ENCODE measurements at places on chromosomes 2 and 18.

- DNase-seq, result no peak
These were observed 1.6 kb downstream of the SESTD1 start for GRCh38 chr2:179263015-179263414.

GRCh38 chr18:13245481-13246000 lies 27.0 kb downstream of the LDLRAD4 start:
- no peak for DNase-seq

DNA sequence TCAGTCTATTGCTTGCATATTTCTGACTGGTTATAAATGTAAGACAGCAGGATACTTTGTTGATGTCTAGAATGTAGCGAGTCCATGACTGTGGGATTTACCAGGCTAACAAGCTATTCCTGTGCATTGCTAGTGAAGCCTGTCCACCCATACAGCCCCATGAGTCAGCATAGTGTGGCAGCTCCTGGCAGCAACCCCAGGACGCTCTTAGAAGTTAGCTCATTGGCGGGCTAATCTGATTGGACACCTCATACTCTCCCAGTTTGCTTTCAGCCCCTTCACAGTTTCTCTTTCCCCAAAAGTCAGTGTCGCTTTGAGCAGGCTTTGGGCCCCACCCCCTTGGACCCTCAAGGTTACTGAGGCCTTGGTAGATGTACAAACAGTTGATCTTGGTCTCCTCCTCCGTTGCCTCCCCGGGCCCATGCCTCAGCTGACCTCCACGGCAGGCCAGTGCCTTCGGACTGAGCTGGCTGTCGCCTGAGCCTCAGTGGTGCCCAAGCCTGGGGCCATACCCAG lies 48.0 kb downstream of the COA5 start:
- no peak for DNase-seq

GRCh38 chr2:193627927-193628272 lies 1433.2 kb upstream of the TMEFF2 start:
- DNase-seq, result no peak

- DNase-seq, result no peak
These were observed 76.1 kb downstream of the EPB41L3 start for GRCh38 chr18:5467671-5468070.

DNA sequence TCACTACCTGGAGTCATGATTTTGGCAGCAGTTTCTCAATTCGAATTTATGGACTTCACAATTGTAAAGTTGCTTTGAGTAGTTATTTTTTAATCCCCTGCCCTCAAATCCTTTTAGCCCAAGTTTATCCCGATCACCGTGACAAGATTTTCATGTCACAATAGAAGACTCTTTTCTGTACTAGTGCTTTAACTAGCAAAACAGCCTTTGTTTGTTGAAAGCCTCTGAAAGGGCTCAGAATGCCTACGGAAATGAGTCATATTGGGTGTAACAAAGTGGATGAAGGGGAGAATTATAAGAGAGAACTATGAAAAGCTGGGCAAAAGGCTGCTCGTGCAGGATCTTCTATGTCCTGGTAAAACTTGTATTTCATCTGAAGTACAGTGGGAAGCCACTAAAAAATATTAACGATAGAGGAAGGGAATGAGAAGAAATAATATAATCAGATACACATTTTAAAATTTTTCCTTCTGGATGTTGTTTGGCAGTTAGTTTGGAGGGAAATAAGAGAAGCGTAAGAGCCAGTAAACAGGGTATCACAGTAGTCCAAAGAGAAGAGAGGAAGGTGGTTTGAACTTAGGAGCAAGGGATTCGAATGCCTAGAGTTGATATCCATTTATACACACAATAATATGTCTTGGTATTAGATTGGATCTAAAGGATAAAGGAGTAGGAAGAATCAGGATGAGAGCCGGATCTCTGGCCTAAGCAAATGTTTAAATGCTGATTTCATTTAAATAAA lies 114.9 kb downstream of the GALNT13 start:
- no peak for DNase-seq

DNA sequence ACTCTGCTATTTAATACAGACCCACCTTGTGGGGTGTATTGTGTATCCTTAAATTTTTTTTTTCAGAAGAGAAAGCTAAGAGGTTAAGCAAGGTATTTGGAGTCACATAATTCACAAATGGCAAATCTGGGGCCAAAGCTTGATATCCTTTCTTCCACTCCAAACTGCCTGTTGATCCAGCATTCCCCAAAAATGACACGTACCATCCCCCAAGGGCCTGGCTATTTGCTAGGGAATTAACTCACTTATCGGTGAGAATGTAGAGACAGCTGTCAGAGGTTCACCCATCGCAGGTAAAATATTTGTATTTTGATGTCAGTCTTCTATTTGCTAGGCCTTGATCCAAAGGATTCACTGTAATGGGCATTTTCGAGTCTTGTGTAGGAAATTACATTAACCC lies 103.6 kb upstream of the FZD7 start:
- no peak for DNase-seq

- no peak for DNase-seq
These were observed 41.3 kb upstream of the MRPL33 start for GRCh38 chr2:27730261-27730662.

DNA sequence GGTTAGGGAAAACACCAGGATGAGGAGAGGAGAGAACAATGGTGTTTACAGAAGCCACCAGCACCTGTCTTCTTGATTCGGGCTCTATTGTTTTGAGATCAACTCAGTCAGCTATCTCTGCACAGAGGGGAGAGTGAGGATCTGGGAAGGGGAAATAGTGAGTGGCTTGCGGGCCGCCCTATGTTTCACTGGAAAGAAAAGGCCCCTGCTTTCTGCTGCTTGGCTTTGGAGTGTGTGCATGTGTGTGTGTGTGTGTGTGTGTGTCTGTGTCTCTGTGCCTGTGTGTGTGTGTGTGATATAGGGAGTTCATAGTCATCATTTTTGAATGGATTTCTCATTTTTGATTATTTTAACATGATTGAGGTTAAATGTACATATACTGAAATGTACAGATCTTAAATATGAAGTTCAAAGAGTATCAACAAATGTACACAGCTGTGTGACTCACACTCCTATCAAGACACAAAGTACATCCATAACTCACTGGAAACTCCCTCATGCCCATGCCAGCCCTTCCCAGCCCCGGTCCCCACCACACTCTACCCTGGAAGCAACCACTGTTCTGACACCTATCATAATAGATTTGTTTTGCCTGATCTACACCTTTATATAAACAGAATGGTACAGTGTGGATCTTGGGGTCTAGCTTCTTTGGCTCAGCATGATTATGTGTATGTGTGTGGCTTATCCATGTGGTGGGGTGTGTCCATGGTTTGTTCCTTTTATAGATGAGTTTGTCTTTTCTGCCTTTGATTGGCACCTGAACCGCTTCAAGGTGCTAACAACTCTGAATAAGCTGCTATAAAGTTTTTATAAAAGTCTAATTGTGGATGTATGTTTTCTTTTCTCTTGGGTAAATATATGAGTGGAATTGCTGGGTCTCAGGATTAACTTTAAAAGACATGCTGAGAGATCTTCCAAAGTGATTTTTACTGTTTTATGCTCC lies 258.3 kb downstream of the SETBP1 start:
- no peak for DNase-seq

- no peak for DNase-seq
These were observed 244.1 kb upstream of the RBBP8 start for GRCh38 chr18:22688877-22689496.

DNA sequence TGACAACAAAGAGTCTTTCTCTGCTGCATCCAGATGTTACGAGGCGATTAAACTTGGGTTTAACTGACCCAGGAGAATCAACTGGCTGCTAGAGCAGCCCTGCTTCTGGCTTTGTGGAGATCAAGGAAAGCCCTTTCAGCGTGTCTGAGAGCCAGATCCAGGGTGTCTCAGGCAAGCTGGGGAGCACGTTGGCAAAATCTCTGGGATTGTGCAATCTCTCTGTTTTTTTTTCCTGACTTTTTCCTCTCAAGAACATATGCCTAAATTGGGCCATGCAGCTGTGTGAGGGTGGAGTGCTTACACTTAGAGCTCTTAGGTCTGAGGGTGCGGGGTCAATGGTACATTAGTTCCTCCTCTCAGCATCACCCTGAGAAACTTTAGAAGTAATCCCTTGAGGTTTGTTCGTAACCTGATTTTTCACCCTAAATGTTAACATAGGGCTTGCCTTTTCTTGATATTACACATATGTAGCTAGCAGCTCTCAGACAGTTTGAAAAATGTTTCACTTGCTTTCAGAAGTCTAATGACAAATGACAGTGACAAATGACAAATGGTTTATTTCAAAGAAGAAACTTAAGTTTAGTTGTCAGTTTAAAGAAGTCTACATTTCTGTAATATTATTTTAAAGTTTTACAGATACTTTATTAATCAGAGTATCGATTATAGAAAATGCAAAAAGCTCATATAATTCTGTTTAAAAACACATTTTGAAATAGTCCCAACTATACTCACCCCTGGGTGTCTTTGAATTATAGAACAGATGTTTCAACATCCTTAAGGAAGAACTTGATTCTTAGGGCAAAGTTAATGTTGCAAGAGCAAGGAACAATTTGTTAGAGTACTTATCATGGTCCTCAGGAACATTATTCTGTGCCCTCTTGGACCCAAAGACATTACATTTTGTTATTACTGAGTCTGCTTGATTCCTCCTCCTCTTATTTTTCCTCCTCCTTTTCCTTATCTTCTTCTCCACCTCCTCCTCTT lies 38.4 kb upstream of the ZSWIM2 start:
- no peak for DNase-seq

DNA sequence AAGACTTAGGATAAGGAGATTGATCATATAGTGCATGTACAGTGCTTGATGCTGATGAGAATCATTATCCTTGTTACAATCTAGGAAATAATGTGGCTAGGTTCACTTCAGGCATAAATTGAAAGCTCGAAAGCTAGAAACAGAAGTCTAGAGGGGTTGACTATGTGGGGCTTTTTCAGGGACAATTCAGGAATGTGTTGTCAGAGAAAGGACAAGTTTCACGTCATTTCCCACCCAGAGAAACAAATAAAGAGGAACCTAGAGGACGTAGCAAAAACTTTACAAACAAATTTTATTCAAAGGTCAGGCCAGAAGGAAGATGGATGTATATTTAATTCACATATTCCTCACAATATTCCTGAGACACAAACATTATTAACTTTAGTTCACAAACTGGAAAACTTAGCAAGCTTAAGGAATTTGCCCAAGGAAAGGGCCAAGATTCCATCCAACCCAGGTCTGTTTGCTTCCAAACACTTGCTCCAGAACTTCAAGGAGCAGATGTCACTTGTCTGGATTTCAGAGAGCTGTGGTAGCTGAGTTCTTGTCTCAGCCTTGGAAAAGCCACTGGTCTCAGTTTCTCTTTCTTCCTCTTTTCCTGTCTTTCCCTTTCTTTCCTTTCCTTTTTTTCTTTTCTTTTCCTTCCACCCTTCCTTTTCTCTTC lies 7.4 kb downstream of the CYRIA start:
- DNase-seq, result no peak

DNA sequence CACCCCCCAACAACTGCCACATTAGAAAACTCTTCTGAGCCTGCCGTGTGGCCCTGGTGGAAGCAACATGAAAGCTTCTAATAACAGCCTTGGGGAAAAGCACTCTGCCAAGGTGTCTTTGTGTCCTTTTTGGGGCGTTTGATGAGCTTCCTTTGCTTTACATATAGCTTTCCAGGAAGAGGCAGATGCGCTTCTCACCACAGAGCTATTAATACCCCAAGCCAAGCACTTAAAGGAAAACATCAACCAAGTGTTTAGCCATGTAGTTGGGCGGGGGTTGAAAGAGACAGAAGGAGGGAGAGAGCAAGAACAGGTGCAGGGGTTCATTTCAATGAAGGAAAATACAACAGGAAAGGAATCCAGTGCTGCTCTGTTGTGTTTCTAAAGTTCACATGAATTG lies 176.1 kb downstream of the VAPA start:
- DNase-seq, result no peak

GRCh38 chr2:234679741-234680687 lies 183.1 kb upstream of the ARL4C start:
- no peak for DNase-seq

DNA sequence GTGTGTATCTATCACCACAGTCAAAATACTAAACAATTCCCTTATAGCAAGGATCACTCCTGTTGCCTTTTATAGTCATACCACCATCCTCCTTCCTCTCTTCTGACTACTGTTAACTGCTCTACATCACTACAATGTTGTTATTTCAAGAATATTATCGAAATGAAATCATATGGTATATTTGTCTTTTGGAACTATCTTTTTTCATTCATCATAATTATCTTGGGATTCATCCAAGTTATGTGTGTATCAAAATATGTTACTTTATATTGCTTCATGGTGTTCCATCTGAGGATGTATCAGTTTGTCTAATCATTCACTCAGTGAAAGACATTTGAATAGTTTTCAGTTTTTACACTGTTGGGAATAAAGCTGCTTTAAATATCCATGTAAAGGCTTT lies 1423.0 kb upstream of the PIK3C3 start:
- no peak for DNase-seq

- DNase-seq, result no peak
These were observed 135.3 kb downstream of the CTIF start for GRCh38 chr18:48673853-48674721.

DNA sequence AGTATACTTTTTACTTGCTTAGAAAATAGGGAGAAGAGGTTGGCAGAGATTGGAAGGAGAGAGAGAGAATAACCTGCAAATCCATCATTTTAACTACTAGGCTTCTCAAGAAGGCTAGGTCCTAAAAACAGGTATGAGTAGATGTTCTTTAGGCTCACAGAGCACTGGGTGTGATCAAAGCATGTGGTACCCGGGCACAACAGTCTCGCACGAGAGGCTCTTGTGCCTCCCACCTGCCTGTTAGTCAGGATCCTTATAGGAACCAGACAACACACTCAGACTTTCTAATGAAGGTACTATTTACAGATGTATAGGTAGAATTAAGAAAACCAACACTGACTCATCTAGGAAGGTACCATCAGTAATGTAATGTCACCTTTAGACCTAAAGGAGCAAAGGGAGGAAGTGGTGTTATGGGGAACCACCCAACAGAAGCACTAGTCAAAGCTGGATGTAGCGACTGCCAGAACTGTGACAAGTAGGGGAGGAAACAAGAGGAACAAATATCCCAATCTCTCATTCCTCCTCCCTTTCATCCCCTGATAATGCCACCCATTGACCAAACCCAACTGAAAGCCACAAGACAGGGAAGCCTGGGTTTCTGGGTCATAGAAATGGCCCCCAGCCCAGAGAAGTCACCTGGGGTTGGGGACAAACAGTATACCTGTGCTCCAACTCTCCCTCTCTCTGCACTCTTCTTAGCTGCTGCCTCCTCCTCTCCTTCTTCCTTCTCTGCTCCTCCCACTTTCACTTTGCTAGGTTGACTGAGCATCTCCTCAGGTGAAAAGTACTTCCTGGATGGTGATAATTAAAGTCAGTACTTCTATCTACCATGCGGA lies 16.0 kb upstream of the MARCHF4 start:
- DNase-seq, result no peak

- no peak for DNase-seq
These were observed 28.0 kb downstream of the MRO start for GRCh38 chr18:50791599-50792438.

GRCh38 chr2:238141541-238142318 lies 3.3 kb downstream of the KLHL30 start:
- no peak for DNase-seq

Measured in stimulated activated CD8-positive, alpha-beta memory T cell treated with anti-CD3 and anti-CD28 coated beads, Interleukin-7, amount 100 ng/mL, for 24 hours (primary cell).